Heart left ventricle (tissue), 16 donors: ENCODE measurements at places on chromosomes 12 and 14.
A peak's percentile ranks its signal among the peaks of the same experiment; 100 is the strongest.

GRCh38 chr12:13099066-13099843 lies 4.2 kb downstream of the GSG1 start:
- DNase-seq: peak; percentile 38

DNA sequence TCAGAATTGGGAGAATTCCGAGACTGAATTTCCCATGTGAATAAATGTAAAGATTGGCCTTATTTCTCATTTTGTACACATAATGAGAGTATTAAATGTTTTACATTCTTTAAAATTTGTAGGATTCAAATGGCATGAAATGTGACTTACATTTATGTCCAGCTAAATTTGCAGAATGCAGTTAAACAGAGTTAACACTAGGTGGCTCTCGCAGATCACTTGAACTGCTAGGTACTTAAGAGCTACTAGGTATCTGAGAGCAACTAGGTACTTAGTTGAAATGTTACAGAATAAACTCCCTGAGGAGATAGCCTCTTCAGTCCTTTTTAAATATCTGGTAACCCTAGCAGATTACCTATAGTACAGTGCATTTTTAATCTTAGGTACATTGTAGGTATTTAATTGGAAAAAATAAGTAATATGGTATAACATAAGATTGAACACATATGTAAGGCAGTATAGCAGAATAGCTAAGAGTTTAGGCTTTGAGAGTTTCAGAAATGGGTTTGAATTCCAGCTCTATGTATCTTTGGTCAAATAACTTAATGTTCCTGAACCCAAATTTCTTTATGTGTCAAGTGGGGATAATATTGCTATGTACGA lies 73.8 kb downstream of the KIAA0586 start:
- DNase-seq: no peak

- no peak for DNase-seq
These were observed 145.6 kb downstream of the DYRK2 start for GRCh38 chr12:67794161-67794560.

DNA sequence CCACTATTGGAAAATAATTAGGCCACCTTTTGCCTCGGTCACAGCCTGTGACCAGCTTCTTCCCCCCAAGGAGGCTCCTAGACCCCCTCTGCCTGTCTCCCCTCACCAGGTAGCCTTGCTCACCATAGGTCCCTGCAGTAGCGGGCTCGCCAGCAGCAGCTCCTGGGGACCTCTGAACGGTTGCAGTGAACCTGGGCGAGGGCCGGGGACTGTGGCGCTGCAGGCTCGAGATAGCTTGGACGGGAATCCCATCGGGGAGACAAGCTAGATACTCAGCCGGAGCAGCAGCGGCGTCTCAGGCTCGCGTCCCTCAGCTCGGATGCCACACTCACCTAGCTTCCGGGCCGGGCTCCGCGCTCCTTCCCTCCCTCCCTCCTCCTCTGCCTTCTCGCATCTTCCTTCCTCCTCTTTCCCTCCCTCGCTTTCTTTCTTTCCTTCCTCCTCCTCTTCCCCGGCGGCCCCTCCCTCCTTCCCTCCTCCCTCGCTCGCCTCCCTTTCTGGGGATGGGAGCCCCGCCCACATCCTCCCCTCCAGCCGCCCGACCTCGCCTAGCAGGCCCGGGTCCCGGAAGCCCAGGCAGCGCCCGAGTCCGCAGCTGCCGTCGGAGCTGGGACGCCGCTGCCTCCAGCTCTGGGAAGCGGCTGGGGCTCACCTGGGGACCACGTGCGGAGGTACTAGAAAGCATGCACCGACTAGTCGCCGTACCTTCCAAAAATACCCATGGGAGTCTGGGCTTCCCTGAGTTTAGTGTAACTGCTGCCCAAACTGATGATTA lies at the start of gene BMP4:
Gene BMP4 (minus strand): TSS at position 399 of the 775 bp plus-strand sequence. CDS start 4,603 bp downstream, outside the sequence.
- peak; percentile 90 for DNase-seq
